ENCODE measurements at places on chromosomes 5 and 9.

DNA sequence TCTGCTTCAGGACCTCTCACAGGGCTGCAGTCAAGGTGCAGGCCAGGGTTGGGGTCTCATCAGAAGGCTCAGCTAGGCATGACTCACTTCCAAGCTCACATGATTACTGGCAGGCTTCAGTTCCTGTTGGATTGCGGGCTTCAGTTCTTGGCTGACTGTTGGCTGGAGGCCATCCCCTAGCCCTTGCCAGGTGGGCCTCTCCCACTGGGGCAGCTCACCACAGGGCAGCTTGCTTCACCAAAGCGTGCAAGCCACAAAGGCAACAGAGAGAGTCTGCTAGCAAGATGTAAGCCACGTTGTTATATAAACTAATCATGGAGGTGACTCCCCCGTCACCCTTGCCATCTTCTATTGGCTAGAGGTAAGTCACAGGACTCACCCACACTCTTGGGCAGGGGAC, 14.4 kb downstream of the CPLX2 start:
- peak; percentile 78 for DNase-seq

GRCh38 chr9:4272126-4272525, 27.7 kb downstream of the GLIS3 start:
- no peak for DNase-seq

DNA sequence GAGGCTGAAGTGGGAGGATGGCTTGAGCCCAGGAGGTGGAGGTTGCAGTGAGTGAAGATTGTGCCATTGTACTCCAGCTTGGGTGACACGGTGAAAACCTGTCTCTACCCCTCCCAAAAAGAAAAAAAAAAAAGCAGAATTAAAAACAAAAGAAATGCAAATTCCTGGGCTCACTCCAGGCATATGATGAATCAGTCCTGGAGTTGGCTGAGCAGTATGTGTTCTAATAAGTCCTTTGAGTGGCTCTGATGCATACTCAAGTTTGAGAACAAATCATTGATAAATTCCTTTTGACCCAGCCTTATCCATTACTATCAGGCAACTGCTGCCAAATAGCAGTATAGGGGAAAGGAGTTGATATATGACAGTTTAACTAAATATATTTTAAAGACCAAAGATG, 28.3 kb downstream of the UHRF2 start:
- DNase-seq = no peak

DNA sequence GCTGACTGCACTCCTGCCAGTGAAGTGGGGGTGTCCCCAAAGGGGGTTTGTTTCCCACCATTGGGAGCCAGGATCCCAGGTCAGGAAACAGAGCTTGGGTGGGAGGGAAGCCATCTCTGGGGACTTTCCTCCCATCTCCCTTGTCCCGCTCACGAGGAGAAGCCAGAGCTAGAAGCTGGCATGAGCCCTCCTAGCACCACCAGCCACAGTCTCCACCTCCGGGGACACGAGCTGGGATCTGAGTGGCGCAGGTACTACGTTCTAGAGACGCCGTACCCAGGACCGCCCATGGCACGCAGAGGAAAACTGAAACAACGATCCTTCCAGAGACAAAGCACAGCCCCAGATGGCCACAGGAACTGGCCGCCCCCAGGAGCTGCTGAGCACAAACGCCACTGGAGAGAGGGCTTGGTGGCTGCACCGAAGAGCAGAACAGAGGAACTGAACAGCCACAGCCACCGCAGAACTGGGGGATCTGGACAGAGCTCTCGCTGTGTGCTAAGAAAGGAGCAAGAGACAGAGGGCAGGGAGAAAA, 29.8 kb downstream of the ADAMTS2 start:
- no peak for DNase-seq

GRCh38 chr9:14326264-14326826, 12.4 kb upstream of the NFIB start:
- no peak for DNase-seq

- no peak for DNase-seq
Observed at GRCh38 chr9:70147196-70147595, 103.5 kb downstream of the MAMDC2 start.

- DNase-seq = no peak
Observed at GRCh38 chr5:14829396-14829795, 42.2 kb downstream of the ANKH start.

DNA sequence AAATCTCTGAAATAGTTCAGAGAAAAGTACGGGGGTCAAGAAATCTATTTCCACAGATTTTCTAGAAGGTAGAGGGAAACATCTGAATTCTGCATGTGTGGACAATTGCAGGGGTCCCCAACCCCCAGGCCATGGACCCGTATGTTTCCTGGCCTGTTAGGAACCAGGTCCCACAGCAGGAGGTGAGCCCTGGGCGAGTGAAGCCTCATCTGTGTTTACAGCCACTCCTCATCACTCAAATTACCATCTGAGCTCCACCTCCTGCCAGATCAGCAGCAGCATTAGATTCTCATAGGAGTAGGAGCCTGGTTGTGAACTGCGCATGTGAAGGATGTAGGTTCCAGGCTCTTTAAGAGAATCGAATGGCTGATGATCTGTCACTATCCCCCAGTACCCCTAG, 200.5 kb upstream of the EDIL3 start:
- DNase-seq = no peak

GRCh38 chr9:15104826-15105420, 194.7 kb upstream of the FREM1 start:
- peak; percentile 10 for DNase-seq

- no peak for DNase-seq
Observed at GRCh38 chr5:140196115-140196814, 21.3 kb downstream of the CYSTM1 start.

Measured in HL-60 (cell line).